ENCODE measurements at places on chromosomes 12 and 14.

- DNase-seq: peak; percentile 31
Measured at GRCh38 chr14:106883218-106883692, 1356.9 kb downstream of the TMEM121 start.

DNA sequence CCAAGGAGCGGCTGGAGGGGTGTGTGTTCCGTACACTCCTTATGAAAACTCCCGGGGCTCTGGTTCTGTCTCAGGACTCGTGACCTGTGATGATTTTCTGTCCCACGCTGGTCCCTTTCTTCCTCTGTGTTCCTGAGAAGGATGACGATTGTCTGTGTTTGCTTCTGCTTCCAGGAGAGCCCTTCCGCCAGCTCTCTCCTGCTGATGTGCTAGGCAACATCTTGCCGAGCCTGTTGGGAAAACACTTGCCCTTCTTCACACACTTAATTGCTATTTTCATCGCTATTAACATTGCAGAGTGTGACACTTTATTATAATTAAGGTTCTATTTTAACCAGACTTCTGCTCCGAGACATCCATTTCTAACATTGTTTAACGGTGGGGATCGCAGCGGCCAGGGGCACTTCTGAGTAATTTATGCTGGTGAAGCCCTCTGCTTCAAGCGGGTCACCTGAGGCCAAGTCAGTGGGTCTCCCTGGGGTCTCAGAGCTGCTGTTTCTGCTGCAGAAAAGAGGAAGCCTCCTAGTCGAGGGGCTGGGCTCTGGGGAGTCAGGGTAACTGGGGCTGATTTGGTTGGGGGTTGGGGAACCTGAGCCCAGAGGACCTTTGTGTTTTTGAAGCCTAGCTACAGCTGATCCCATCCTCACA, 88.6 kb downstream of the PRMT8 start:
- no peak for DNase-seq

DNA sequence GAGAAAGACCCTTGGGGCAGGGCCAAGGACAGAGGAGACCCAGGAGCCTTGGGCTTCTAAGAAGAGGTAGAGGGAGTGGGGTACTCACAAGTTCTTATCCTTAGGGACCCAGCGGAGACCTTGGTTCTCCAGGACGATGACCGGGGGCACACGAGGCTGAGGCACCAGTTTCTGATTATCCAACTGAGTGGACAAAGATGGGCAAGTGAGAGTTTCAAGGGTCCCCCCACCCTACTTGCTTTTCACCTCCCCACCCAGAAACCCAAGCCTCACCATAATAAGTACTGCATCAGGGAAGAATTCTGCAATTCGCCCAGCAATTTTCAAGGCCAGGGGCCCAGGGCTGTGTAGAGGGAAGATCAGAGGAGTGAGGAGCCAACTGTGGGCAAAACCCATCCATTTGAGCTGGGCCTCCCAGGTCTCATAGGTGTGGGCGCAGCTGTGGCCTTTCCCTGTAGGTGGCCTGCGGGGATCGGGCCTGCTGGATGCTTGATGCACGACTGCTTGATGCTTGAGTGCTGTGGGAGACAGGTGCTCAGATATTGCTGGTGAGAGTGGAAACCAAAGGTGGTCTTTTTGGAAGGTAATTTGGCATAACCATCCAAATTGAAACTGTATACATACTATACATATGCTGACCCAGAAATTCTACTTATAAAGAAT, 2.0 kb downstream of the EMC9 start:
- DNase-seq: peak; percentile 30

DNA sequence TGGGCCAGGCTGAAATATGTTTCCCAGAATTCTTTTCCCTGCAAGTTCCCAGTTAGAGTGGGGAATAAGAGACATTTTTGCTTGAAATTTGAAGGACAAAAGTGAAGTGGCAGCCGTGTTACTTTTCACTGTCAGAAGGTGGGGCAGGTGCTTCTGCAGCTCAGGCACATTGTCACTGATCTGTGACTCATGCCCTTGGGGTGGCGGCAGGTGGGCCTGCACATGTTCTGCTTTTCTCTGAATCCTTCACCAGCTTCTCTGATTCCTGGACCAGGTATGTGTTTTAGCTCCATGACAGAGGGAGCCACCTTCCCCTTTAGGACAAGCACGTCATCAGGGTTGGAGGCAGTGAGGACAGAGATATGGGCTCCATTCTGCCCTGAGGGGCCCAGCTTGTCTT, 11.7 kb upstream of the KCNA5 start:
- no peak for DNase-seq

- no peak for DNase-seq
Measured at GRCh38 chr12:75528272-75528671, 16.9 kb upstream of the KRR1 start.

DNA sequence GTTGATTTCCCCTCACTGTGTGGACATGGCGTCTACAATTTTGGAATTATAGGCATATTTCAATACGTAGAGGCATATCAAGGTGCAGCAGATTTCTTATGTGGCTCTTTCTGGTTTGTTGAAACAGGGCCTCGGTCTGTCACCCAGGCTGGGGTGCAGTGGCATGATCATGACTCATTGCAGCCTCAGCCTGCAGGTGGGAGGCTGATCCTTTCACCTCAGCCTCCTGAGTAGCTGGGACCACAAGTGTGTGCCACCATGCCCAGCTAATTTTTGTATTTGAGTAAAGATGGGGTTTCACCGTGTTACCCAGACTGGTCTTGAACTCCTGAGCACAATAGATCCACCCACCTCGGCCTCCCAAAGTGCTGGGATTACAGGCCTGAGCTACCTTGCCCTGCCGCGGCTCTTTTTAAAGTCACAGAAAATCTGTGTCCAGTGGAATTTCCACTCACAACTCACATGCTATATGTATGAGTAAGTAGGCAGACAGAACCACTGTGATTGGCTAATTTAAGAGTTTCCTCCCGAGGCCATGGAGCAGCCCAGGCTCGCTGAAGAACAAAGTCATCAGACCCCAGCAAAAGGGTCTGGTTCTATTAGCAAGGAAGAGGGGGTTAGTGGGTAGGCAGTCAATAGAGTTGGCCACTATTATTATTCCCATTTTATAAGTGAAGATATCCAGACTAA, 9.1 kb downstream of the GNG2 start:
- DNase-seq: peak; percentile 51

GRCh38 chr12:124231980-124232653, 62.8 kb upstream of the RFLNA start:
- no peak for DNase-seq

DNA sequence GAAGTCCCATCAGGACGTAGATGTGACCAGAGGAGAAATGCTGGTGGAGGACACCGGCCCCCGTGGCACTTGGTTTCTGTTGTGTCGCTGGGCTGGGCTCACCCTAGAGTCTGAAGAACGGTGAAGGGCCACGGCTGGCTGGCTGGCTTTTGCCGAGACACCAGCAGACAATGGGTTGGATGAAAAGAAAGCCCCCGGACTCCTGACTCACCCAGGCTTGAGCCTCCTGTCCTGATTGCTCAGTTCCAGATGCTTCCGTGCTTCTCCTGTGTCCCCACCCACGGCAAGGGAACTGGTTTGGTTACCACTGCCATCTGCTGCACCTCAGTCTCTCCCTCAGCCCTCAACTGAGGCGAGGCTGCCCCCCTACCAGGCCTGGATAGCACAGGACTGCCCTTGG, 10.4 kb upstream of the ENDOU start:
- DNase-seq: no peak

GRCh38 chr14:89415159-89415558, 1.9 kb downstream of the FOXN3 start:
- no peak for DNase-seq

- DNase-seq: no peak
Measured at GRCh38 chr12:124213666-124214347, 81.1 kb upstream of the RFLNA start.

GRCh38 chr14:103105580-103106150, 11.1 kb downstream of the EXOC3L4 start:
- DNase-seq: peak; percentile 33

- DNase-seq: no peak
Measured at GRCh38 chr14:88380405-88380804, 5.1 kb upstream of the SPATA7 start.

DNA sequence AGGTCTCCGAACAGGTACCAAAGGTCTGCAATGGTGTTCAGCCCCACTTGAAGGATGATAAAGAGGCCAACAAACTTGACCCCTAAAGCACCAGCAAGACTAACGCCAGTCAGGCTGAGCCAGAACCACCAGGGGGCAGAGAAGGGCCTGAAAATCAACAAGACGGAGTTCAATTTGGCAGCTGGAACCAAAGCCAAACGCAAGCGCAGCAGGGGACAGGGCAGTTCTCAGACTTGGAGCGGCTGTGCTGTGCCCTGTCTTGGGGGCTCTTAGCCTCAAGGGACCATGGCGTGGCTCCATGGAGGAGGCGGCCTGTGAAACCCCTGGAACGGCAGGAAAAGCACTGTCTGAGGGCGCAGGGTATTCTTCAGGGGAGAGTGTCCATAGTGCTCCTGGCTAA, 19.6 kb downstream of the POMT2 start:
- DNase-seq: peak; percentile 54

- peak; percentile 57 for DNase-seq
Measured at GRCh38 chr12:57522887-57523705, 472 bp downstream of the MBD6 start.

DNA sequence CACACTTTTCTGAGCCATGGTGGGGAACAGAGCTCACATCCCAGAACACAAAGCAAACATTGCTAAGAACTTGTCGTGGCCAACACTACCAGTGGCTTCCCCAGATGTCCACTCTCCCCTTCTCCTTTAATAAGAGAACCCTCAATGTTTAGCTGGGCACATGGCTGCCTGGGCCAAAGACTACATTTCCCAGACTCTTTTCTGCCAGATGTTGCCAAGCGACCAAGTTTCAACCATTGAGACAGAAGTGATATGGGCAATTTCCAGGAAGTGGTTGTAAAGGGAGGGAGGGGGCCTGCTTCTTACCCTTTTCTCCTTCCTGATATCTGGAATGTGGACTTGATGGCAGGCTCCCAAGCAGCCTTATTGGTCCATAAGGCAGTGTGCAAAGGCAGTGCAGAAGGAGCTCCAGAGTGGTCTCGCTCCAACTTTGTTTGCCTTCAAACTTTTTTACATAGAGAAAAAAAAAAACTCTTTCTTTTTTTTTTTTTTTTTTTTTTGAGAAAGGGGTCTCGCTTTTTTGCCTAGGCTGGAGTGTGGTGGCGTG, 24.9 kb upstream of the JDP2 start:
- no peak for DNase-seq

- no peak for DNase-seq
Measured at GRCh38 chr12:90653040-90653439, 301.9 kb downstream of the CCER1 start.
